IPS DF 6.9 (cell line): ENCODE measurements at places on chromosomes 6 and 20.

DNA sequence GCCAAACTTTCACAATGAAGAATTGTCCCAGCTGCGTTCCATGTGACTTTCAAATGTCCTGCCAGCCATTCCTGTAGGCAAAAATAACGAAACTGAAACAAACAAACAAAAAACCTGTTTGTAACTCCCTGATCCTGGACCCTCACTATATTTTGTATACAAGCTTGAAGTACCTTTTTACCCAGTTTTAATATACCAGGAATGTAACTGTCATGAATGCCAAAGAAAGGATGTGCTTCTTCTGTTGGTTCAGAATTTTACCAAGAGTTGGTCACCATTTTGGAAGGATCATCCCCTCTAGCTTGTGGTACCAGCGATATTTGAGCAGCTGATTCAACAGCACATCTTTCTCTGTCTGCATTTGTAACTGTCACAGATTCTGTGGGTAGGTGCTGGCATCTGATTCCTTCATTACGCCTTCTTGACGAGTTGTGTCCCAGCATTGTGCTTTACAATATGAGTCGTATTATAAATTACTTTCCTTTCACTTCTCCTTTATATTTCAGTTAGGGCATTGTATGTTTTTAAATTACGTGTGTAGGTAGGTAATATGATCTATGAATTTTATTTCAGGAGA is 93.9 kb downstream of the DLGAP4 start:
- no peak for DNase-seq

DNA sequence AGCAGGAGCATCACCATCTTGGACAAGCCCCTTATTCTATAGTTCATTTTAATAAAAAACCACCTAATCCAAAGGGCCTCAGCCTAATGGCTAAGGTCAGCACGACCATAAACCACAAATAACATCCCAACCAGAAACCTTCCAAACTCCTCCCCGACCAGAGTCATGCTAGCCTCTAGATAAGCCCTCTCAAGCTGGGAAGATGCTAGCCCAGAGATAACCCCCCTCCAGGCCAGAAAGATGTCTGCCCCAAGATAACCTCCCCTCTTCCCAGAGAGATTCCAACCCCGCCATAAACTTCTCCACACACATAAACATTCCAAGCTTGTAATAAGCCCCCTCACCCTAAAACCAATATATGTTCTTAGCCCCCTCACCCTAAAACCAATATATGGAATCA is 38.5 kb upstream of the OR14J1 start:
- no peak for DNase-seq

DNA sequence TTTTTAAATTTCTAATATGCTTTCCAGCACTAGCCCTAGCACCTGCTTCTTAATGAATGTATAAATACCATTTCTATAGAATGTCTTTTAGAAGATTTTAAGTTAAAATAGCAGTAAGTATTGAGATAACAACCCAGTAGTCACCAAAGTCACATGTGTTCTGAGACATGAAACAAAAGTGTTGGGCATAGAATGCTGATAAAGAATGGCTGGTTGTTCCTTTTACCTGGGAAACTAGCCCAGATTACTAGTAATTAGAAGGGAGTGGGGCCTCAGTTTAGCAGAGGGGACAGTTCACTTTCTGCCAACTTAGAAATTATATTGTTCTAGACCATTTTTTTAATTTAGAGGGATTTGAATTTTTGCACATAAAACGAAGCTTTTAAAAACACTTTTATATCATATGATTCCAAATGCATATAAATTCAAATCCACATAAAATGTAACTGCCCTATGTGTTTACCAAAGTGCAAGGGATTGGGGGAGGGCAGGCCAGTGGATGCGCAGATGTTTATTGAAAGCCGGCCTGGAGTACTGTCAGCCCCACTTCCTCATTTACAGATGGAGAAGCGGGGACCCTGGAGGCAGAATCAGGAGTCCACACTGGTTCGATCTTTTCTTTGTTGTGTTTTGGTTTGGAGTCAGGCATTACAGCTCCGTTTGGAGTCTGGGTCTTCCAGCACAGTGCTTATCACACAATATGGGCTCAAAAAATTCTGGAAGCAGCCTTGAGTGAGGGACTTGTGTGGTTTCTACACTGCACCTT is 139.8 kb downstream of the ZDHHC14 start:
- DNase-seq: no peak

DNA sequence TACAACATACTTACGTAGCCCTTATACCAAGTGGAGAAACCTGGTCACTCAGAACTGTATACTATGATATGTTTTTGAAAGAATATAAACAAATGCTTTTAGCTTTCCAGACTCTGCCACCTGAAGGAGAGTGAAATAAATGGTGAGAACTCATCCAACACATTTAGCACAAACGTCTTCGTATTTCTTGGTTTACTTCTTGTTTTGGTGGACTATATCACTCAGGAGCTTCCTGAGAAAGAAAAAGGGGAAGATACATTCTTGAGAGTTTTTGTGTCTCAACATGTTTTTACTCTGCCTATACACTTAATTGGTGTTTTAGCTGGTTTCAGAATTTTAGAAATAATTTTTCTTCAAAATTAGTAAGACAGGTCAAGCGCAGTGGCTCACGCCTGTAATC is 19.4 kb upstream of the CTAGE9 start:
- DNase-seq: no peak

GRCh38 chr6:52611833-52612232 is 35.0 kb upstream of the TRAM2 start:
- no peak for DNase-seq

DNA sequence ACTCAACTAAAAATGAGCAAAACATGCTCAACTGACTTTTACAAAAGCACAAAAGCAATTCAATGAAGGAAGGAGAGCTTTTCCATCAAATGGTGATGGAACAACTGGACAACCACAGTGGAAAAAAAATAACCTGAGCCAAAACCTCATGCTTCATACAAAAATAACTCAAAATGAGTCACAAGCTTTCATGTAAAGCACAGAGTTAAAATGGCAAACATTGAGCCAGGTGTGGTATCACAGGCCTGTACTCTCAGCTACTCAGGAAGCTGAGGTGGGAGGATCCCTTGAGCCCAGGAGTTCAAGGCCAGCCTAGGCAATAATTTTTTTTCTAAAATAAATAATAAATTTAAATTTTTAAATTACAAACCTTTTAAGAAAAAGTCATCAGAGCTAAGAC is 18.4 kb upstream of the HLA-G start:
- DNase-seq: no peak
